RKO (cell line): ENCODE measurements at places on chromosomes 13 and 19.
A peak's percentile ranks its signal among the peaks of the same experiment; 100 is the strongest.

- DNase-seq = peak; percentile 9
These were observed 315.3 kb downstream of the MYO16 start for GRCh38 chr13:108944760-108945159.

GRCh38 chr13:27406178-27406939, 18.1 kb upstream of the GTF3A start:
- DNase-seq = peak; percentile 64

DNA sequence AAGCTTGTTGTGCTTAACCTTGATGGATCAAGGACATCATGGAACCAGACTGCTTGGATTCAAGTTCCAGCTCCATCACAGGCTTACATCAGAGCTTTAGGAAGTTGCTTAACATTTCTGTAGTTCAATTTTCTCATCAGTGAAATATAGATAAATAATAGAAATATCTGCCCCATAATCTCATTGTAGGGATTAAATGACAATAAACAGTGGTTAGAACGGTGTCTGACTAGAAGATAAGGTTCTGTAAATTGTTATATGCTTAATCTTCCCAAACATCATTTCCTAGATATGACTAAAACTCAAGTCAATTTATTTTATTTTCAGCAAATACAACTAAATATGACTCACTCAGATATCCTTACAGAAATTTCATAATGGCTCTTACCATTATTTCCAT, 83.5 kb downstream of the SLITRK1 start:
- no peak for DNase-seq

DNA sequence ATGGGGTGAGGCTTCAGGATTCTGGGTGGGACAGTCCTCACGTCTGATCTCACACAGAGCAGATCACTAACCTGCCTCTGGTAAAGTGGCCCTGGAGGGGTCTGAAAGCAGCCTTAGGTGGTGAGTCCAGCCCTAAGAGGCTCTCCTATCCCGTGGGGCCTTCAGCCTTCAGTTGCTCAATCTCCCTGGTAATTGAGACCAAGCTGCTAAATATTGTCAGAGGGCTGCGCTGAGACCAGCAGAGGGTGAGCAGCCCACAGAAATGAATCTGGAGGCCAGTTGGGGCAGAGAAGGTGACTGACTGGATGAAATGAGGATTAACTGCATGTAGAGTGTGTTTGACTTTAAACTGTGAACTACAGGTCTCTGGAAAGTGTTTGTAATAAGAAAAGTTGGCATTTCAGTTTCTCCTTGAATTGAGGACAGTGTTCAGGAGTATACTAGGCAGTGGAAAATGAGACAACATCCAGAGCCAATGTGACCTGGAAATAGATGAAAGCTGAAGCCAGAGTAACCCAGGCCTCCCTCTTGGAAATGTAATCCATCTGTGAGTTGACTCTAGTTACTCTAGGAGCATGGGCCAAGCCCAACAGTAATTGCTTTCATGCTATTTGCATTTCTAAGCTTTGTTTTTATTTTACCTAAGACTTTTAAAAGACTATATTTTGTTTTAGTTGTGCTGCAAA, 14.3 kb upstream of the HSPH1 start:
- DNase-seq = no peak

DNA sequence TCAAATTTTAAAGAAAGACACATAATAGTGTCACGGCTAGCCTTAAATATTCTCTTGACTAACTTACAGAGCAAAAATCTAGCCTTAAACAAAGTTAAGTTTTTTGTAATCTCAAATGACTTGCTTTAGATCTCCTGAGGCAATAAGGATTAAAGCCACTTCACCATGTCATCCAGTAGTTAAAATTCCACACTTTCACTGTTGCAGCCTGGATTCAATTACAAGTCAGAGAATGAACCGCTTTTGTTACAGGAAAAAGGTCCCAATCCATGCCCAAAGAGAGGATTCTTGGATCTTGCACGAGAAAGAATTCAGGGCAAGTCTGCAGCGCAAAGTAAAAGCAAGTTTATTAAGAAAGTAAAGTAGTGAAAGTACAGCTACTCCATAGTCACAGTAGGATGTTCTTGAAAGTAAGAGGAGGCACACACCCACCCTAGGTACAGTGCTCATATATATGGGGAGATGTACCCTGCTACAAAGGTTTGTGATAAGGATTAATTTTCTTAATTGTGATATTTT, 34.6 kb upstream of the CD177 start:
- no peak for DNase-seq

- DNase-seq = peak; percentile 47
These were observed 43.0 kb upstream of the HNRNPA1L2 start for GRCh38 chr13:52599037-52599847.
